ENCODE measurements at places on chromosomes 11 and 22. TPM values are rescaled to one million over a fixed set of nuclear protein-coding genes. Genes with fewer than 3 reads are reported as not detected.

Gene ZNF214
- total RNA-seq: 1.5 TPM

Gene TRPM5
- not detected for total RNA-seq

Gene OR4A16
- not detected for total RNA-seq

Gene RHBDD3
- total RNA-seq: 36.0 TPM

Gene CACNA1I
- not detected for total RNA-seq

Gene MAPK8IP1
- total RNA-seq: 10.1 TPM

Gene TAGLN
- total RNA-seq: 583 TPM

Gene APOL6
- 6.5 TPM for total RNA-seq

Gene DUSP8
- total RNA-seq: 9.7 TPM

Gene ENTHD1
- total RNA-seq: not detected

DNA sequence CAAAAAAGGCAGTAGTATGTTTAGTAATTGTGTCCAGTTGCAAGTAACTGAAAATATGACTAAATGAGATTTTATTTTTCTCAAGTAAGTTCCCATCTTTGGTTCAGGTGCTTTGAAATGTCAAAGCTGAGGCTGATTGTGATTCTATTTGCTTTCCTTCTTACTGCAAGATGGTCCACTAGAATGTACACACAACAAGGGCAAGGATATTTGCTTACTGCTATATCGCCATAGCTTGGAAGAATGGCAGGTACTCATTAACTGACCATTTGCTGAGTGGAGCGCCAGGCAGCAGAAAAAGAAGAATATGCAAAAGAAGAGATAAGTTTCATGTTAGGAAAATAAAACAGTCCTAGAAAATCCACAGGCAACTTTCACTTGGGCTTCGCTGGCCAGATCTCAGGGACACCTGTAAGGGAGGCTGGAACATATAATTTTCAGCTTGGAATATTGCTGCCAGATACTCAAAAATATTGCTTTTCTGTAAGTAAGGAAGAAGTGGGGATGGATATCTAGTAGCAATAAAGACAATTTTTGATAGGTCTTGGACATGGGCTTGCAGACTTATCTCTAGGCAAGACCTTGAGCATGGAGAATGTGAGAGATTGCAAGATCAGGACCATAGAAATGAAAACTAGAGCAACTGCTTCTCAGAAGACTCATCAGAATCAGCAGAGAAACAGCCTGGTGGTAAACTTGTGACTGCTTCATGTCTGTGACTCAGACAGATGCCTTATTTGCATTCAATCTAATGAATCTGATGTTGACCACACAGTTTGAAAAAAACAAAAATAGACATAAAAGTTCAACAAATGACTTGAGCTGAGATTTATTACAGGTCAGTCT lies 44.8 kb upstream of the OR9Q1 start:
- DNase-seq: peak; percentile 76

- DNase-seq: no peak
These were observed 10.4 kb downstream of the OR52K2 start for GRCh38 chr11:4459500-4459899.

DNA sequence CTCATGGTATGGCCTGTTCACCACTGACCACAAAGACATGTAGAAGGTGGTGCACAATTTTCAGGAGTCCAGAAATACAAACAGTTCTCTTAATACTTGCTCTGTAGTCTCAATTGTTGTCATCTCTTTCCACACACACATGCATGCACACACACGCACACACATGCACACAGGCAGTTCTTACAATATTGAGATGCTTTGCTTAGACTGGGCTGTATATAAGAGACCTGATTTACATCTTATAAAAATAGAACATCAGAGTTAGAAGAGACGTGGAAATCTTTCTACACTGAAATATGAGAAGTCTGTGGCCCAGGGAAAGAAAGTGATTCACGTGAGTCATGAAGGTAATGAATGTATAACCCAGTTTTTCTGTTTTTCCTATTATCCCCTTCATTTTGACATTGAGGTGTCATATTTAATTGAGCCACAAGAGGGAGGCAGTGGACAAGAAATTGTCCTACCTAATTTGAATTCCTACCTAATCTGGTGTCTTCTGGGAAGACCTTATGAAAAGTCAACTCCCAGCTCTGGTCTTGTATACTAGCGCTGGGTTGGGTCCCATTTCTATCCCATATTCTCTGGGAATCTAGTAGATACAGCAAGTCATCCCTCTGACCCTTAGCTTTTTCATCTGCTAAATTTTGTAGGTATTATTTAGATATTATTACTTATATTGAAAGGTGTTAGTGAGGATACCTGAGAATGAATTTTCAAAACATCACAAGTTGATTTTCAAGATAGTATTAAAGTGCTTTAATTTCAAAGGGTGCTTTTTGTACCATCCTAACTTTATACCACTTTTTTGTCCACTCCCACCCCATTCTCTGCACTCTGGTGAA lies 14.9 kb upstream of the MS4A4A start:
- peak; percentile 20 for DNase-seq

DNA sequence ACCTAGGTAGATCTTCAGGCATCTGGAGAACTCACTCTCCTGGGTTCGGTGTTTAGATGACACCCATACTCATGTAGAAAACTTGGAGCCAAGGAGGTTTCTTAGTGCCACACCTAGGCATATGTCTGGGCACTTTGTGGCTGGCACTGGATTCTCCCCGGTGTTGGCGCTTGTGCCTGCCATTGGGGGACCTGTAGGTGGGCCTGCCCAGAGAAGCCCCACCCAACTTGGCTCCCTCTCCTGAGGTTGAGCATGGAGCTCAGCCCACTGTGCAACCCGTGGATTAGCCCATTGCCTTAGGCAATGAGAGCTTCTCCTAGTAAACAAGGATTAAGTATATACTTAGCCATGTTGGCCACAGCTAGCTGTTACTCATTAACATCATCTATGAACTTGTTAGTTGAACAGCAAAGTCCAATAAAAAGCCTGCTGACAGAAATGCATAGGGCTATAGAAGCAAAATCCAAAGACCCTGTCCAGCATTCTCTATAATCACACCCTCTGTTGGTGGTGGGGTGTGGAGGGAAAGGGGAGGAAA lies 335.5 kb upstream of the CHORDC1 start:
- DNase-seq: no peak

DNA sequence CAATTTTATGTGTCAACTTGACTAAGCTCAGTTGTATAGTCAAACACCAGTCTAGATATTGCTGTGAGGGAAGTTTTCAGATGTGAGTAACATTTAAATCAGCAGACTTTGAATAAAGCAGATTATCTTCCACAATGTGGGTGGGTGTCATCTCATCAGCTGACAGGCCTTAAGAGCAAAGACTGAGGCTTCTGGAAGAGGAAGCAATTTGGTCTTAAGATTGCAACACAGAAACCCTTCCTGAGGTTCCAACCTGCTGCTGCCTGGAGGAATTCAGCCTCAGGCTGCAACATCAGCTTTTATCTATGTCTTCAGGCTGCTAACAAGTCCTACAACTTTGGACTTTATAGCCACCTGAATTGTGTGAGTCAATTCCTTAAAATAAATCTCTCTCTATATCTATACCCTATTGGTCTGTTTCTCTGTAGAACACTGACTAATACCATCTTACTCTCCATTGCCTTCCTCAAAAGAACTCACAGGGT lies 277.2 kb upstream of the PLET1 start:
- DNase-seq: no peak

DNA sequence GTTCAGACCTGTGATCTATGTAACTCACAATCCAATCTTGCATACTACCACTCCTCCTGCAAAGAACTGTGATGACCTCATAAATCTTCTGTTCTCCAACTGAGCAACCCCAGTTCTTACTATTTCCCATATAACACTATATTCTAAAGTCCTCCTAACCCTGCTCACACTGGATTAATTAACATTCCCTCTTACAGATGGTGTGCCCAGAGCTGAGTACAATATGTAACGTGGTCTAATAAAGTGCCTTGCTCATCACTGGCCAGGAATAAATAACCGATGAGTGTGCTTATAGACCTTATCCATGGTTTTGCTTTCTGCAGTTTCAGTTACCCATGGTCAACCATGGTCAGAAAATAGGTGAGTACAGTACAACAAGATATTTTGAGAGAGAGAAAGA lies 28.6 kb downstream of the PRCP start:
- no peak for DNase-seq

- no peak for DNase-seq
These were observed 50.2 kb upstream of the SLC35C1 start for GRCh38 chr11:45754741-45755140.

GRCh38 chr11:103167166-103167565 lies 57.9 kb downstream of the DYNC2H1 start:
- no peak for DNase-seq

DNA sequence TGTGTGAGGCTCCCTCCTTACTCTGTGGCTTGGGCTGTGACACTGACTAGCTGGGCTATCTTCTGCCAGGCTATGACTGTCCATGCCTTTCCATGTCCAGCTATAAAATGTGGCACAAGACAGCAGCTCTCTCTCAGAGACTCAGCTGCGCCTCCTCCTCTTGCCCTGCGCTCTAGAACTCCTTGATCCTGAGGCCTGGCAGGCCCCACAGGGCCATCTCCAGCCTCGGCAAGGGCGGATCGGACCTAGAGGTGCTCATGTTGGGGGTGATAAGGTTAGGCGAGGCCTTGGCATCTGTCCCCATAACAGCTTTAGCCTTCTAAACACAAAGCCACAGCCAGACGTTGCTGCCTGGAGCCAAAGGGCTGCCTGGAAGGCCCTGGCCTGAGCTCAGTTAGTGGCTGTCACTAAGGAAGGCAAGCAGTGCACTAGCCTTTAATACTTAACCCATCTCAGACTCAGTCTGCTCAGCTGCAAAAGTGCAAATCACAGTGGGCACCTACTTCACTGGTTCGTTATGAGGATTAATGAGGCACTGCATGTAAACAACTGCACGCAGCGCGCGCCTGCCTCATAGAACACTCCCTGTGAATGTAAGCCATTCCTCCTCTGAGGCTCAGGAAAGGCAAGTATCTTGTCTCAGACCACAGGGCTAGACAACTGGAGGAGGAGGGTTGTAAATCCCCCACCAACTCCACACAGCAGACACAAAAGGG lies 1.2 kb downstream of the GUCD1 start:
- no peak for DNase-seq

GRCh38 chr22:43391306-43391705 lies 20.5 kb upstream of the MPPED1 start:
- no peak for DNase-seq

DNA sequence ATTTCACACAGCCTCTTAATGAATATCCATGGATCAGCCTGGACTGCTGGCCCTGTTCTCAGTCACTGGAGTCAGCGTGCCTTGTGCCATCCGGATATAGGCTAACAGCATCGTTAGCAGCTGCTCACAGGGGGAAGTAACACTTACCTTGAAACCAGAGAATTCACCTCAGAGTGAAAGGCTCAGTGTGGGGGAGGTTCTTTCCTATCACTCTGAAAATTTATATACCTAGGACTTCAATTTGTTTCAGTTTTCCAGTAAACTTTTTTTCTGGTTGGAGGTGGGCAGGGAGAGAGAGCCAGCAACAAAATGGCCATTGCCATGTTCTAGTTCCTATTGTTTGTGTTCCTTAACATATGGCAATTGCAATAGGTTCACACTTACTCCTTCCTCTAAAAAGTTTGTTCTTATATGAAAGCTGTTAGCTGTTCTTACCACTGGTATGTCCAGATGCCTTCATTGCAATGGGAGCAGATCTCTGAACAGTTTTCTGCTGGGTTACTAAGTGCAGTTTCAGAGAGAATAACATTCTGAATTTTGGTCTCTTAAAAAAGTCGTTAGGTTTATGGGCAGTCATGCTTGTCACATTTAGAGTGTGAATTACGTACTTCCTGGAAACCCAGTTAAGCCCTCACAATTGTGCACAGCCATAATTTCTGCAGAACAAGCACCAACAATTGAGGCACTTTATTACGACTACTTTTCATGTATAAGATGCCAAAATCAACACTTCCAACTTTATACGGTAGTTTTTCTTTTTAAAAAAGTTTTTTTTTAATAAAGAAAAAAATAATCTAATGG lies 247.6 kb downstream of the CADM1 start:
- no peak for DNase-seq

GRCh38 chr22:44566911-44567310 lies 68.9 kb upstream of the RTL6 start:
- no peak for DNase-seq

- DNase-seq: no peak
These were observed 27.4 kb downstream of the MOB2 start for GRCh38 chr11:1459219-1459575.

GRCh38 chr11:16893456-16894066 lies 120.7 kb downstream of the PLEKHA7 start:
- DNase-seq: no peak

GRCh38 chr11:67732045-67732787 lies 57.8 kb upstream of the ALDH3B2 start:
- no peak for DNase-seq

DNA sequence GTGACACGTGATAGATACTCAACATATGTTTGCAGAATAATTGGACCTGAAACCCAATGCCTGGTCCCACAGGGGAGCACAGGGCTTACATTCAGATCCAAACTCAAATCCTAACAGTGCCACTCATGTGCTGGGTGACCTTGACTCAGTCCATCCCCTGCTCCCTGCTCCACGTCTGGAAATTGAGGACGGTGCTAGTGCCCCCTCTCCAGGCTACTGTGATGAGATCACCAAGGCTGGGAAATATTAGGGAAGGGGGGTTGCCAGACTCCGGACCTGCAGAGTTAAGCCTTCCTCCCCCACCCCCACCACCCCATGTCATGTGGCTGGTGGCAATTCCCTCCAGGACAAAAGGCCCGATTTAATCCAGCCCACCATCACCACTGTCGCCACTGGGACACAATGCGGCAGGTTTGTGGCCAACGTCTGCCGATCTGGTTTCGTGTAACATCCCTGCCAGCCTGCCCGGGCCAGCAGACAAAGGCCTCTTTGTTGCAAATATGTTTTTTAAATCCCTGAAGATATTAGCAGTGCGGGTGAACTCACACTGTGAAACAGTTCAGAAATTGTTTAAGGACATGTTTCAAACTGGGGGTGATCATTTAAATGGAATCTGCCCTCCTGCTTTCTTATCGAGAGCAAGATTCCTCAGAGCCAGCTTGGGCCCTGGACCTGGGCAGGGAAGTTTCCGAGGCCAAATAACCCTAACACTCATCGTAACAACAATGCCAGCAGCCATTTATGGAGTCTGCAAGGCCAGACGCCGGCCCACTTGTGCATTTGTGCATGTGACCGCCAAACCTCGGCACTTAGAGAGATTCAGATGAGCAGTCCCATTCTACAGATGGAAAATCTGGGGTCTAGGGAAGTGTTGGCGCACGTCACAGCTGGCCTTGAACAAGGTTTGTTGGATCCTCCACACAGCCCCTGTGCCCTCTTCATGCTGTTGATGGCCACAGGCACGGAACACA lies 19.6 kb upstream of the MN1 start:
- no peak for DNase-seq

DNA sequence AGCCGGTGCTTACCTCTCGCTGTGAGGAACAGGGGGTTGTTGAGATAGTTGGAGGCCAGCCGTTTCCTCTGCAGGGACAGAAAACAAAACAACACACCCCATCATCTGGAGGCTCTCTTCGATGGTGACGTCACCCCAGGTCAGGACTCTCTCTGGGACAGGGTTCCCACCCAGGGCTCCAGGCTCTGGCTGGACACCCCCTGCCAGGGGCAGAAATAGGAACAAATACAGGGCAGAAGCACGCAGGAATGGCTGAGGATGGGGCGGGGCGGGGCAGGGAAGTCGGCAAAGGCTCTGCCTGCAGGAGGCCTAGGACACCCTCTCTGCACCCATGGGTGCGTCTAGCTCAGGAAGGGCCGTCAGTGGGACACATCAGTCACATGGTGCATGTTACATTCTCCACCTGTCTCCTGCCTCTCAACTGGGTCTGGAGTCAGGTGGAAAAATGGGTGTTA lies 118.5 kb downstream of the PHF21B start:
- no peak for DNase-seq
